Activated T-helper 1 cell treated with anti-CD3 and anti-CD28 coated beads, Interleukin-2, amount 50 U/mL, for 16 hours (primary cell): ENCODE measurements at places on chromosomes 6 and 20.

- DNase-seq = no peak
These were observed 115.4 kb downstream of the ZFP64 start for GRCh38 chr20:52076164-52076563.

- DNase-seq = no peak
These were observed 20.2 kb upstream of the ARFGEF2 start for GRCh38 chr20:48901326-48901725.

DNA sequence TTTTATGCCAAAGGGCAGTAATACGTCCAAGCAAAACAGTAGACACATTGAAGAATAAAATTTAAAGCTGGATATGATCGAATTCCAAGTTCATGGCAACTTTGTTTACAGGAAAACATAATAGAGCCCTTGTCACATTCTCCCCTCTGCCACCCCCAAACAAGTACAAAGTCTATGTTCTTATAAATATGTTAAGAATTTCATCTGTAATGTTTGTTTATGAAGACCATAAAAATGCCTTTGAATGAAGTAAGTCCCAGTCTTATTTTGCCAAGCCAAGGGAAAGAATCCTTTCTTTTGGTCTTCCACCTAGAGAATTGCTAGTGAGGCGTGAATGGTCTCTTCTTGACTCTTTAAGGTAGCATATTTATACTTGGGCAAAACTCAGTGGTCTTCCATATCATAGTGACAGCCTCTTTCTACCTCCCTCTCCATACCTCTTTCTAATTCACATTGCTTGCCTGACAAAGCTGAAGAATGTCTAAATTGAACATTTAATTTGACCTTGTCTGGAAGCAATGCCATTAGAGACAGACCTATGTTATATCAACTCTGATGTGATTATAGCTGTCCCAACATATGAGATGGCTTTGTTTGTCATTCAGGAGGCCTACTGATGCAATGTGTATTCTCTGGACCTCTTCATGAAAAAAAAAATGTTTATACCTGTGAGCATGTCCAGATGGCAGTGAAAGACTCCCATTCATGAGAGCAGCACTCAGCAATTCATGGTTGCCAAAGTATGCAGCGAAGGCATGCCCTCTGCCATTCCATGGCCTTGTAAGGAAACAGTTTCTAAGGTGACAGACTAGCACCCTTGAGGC is 70.6 kb upstream of the CCN2 start:
- no peak for DNase-seq

DNA sequence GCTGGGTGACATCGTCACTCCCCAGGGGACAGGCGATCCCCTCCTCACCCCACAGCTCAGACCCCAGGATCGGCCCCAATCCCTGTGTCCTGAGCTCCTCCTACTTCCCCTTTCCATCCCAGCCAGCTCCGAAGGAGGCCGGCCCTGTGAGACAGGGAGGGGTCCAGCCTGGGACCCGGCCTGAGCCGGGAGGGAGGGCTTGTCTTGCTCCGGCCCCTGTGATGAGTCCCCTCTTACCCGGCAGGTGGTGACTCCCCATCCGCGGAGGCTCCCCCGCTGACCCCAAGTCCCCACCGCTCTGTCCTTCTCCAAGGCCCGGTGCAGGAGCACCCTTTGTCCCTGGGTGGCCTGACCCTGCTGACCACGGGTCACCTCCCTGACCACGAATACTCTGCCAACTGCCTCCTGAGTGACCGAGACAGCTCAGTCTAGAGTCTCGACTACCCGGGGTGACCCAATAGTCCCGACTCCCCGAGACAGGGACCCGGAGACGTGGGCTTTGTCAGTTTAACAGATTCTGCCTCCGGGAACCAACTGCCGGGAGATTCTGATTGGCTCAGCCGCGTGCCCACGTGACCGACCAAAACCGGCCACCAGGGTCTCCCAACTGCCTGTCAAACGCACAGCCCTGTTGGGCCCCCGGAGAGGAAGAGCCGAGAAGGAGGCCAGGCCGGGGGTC is 187.4 kb upstream of the PROKR2 start:
- no peak for DNase-seq
